Transverse colon (tissue), 4 donors: ENCODE measurements at places on chromosomes 7 and 10.

GRCh38 chr10:4652111-4653010 is 173.6 kb upstream of the AKR1E2 start:
- DNase-seq, result no peak

DNA sequence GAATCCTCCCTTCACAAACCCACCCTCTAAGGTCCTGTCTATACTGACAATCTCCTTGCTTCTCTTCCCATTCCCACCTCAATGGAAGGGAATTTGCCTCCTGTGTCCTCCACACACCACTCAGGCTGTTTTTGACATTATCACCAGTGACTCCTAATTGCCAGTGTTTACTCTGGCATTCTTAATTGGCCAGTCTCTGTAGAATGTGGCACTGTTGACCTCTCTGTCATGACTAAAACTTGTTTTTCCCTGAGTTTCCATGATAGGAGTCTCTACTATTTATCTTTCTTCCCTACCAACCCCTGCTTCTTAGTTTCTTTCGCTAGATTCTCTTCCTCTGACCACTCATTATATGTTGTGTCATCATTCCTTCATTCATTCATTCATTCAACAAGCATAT is 12.1 kb downstream of the SLC16A12 start:
- no peak for DNase-seq

DNA sequence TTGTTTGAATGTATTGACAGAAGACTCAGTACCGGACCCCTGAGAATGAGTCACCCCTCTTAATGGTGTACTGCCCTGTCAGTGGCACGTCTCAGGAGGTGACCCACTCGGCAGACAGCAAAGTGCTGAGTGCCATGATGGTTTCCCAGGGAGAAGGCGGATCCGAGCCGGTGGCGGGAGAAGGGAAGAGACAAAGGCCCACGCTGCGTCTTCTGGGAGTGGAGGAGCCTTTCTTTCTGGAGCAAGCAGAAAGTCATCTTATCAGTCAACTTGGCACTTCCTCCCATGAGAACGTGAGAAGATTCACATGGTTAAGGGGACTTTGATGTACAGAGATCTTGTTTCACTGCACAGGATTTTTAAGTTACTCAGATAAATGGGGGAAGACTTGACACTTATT is 14.6 kb upstream of the PPP2R2D start:
- no peak for DNase-seq

GRCh38 chr7:27901028-27901760 is 161.2 kb downstream of the TAX1BP1 start:
- DNase-seq, result no peak

- DNase-seq, result no peak
These were observed 11.9 kb downstream of the TSPAN14 start for GRCh38 chr10:80465839-80466590.

GRCh38 chr7:954330-955238 is at the start of gene ADAP1:
Gene ADAP1 (minus strand): TSS chr7:954680. CDS start chr7:954477, 203 bp downstream.
- peak; percentile 62 for DNase-seq

- no peak for DNase-seq
These were observed 122.5 kb upstream of the MBL2 start for GRCh38 chr10:52895059-52895458.

DNA sequence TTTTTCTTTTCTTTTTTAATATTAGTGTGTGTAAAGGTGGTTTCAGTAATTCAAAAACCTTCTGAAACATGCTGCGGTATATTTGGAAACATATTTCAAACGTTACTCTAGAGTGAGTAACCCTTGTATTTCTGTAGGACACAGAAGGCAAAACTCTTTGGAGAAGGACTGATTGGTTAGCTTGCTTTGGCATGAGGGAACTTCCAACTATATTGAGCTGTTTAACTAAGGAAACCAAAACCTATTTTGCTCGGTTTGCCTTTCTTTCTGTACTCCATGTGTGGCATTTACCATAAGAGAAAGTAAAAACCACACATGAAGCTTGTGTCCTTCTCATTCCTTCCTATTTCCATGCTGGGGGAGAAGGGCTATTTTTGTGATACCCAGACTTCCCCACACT is 149.8 kb downstream of the DYNC1I1 start:
- DNase-seq, result no peak

DNA sequence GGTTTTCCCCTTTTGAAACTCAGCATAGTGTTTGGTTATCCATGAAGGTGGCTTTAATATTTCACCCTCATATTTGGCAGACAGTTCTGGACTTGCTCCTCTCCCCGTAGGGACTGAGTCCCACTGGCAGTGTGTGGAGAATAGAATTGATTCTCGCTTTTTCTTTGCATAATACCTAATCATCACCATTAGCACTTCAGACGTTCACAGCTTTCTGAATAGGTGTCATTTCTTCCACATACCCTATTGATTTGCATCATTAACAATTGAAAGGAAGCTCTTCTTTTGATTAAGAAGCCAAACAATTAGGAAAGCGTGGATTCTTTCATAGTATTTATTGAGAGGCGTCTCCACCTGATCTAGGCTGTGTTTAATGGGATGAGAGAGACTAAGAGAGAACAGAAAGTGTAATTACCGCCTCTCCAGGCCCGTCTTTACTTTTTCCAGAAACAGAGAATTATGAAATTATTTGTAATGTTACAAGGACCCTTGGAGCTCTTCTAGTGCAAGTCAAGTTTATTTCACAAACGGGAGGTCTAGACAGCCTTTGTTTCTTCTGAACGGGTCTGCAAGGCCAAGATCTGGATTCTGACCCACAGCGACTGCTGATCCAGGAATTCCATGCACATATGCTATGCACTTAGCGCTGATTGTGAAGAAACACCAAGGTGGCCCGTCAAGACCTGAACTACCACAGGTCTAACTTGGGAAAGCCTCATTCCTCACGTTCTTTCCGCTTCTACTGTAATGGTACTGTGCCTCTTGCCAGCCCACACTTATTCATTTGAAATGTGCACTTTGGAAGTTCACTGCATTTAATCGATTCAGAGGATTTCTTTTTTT is 249.9 kb upstream of the C7orf33 start:
- no peak for DNase-seq

- DNase-seq, result no peak
These were observed 825.2 kb downstream of the REEP3 start for GRCh38 chr10:64346389-64346788.

- no peak for DNase-seq
These were observed 48.6 kb upstream of the NRP1 start for GRCh38 chr10:33382921-33383713.

- no peak for DNase-seq
These were observed 93.5 kb upstream of the SLC25A13 start for GRCh38 chr7:96415293-96415940.

DNA sequence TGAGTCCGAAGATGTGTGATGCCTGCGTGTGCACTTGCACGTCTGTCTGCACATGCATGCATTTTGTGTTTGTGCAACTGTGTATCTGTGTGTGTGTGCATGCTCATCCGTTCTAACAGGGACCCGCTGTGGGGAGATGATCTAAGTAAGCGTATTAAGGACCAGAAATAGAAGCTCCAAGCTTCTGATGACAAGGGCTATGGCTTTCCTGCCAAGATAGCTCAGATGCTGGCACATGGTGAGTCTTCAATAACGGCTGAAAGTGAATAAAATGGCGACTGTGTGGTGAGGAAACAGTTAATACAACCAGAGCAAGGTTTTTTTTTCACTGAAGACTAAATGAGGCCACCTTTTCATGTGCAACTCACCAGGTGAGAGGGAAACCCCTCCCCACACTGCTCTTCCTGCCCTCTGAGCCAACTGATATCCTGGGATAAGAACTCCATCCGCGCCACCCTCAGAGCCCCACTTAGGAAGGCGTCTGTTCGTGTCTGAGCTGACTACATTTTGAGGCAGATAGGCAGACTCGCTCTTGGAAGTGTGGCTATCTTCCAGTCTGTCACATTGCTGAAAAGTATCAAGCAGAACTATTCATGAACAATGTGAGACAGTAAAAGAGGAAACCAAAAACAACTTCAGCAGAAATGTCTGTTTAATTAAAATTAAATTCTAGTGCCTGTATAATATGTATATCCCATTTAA is 47.4 kb upstream of the TCERG1L start:
- DNase-seq, result no peak

- no peak for DNase-seq
These were observed 110.6 kb upstream of the COL1A2 start for GRCh38 chr7:94284104-94284503.

DNA sequence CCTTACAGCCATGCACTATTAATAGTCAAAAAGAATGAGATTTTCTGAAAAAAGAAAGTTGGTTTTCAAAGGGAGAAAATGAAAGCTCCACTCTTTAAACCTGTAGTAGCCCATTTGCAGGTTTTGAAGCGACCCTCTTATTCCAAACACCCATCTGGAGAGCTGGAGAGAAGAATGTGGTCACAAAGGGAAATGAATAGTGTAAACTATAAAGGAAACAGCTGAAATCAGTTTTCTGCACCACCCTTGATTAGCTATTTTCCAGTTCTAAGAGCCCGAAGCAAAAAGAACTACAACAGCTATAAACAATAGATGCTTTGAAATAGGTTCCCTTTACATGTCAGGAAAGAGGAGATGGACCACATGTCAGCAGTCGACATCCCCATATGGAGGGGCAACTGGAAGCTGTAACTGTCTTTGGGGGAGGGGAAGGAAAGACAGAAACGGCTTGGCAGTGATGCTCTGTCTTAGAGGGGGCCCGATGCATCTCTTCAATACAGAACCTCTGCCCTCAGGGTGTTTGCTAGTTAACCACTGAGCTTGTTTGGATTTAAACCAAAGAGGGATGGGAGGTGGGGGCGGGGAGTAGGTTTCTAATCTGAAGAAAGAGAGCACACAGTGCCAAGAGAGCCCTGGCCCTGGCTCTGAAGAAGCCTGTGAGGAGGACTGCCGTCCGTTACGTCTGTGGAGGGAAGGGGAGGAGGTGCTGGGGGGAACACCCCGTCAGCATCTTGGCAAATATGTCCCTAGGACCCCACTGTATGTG is 55.3 kb downstream of the CPVL start:
- DNase-seq, result no peak

- DNase-seq, result no peak
These were observed 19.6 kb downstream of the LRRC27 start for GRCh38 chr10:132351611-132352010.

- no peak for DNase-seq
These were observed 167.7 kb upstream of the INHBA start for GRCh38 chr7:41870461-41871138.

GRCh38 chr7:132433301-132433700 is 143.0 kb downstream of the PLXNA4 start:
- no peak for DNase-seq

DNA sequence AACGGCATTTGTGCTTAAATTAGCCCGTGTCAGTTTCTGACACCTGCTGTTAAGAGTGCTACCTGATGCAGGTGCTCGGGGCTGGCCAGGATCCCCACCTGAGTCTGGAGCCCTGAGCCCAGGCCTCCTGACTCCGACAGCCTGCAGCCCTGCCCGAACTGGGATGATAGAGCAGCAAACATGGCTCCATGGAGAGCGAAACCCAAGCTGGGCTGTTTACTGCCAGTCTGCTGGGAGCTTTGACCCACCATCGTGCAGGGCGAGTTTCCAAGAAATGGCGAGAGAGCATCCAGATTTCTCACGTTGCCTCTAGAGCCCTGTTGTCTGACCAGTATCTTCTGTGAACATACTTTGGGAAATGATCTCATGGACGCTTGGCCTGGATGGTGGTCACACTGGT is 66.2 kb downstream of the MGMT start:
- DNase-seq, result no peak
